ACHN (cell line): ENCODE measurements at places on chromosomes 12 and 14.

DNA sequence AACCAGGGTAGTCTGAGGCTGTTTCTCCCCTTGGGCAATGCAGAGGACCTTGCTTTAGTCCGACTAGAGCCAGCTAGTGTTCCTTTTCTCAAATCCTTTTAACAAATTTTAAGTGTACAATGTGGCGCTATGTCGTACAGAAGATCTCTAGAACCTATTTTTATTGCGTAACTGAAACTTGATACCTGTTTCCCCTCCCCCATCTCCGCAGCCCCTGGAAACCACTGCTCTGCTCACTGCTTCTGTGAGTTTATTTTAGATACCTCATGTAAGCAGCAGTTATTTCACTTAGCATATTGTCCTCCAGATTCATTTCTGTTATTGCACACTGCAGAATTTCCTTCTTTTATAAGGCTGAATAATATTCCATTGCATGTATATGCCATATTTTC is 1092.3 kb downstream of the AACS start:
- DNase-seq, result no peak

GRCh38 chr12:65300679-65301349 is 22.3 kb downstream of the MSRB3 start:
- DNase-seq, result peak; percentile 64

DNA sequence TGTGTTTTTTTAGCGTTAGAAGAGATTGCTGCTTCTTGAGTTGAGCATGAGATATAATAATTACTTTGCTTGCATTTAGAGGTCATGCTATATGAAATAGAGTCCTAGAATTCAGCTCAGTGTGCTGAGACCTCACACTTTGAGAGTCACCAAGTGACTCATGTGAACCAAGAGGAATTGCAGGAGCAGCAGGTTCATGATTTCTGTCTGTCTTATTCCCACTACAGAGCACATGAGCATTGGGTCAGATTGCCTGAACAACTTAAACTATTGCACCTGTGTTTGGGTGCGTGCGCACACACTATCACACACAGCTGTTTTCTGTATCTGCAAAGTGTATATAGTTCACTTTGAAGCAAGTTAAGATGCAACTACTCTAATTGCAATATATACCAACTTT is 109.3 kb downstream of the FGD4 start:
- DNase-seq, result no peak

DNA sequence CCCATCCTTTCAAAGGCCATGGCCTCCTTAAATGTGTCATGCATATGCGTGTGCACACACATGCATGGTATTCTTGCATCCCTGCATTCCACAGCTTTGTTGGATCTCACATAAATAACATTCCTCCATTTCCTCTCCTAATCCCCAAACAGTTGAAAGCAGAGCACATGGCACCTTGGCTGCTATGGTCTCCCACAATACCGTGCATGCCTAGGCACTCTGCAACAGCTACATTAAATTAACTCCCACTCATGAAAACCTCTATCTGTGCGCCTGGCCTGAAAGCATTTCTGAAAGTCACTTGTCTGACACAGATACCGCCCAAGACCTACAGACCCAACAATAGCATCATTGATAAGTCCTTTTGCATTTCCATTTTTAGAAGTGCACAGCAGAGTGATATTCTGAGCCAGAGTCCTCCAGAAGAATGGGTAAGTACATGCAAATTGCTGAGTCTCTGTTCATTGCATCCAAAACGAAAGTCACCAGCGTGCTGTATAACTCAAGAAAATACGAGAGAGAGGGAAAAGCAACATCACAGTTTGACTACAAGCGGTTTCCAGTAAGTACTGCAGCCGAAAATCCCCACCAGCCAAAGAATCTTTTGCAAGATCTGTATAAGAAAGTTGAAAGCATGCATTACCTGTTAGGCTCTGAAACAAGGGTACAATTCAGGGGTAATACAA is 436 bp downstream of the ASB2 start:
- DNase-seq, result no peak

DNA sequence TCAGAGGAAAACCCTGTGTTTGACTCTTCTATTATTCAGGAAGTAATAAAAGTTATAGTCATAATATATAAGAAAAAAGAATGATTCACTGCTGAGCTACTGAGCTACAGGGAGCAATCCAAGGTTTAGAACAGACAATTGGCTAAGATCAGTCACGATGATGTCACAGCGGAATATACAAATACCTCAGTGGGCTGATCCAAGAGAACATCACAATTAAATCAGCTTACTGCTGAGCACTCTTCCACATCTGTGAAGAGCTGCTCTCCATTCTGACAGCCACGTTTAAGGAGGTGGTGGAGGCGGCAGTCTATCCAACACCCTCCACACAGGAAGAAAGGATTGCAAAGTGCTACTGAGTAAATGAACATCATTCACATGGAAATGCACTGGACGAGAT is 271.0 kb downstream of the APAF1 start:
- no peak for DNase-seq

DNA sequence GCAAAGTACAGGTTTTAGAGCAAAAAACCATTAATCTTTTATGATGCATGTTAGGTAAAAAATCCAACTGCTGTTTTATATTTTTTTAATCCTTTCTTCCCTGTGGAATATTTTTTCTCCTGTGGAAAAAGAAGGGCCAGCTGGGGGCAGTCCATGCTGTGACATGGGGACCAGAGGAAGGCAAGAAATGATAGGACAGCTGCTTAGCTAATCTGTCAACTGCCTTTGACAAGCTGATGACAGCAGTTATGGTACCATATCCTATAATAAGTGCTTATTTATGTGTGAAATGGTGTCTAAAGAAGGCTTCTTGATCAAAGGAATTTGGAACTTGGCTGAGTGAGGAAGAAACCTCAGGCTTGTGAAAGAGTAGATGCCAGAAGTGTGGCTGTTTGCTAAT is 452.4 kb upstream of the NOVA1 start:
- DNase-seq, result no peak

- DNase-seq, result no peak
Measured at GRCh38 chr12:54683398-54683797, 35.2 kb upstream of the DCD start.

- no peak for DNase-seq
Measured at GRCh38 chr12:75699728-75700496, 188.5 kb upstream of the KRR1 start.

DNA sequence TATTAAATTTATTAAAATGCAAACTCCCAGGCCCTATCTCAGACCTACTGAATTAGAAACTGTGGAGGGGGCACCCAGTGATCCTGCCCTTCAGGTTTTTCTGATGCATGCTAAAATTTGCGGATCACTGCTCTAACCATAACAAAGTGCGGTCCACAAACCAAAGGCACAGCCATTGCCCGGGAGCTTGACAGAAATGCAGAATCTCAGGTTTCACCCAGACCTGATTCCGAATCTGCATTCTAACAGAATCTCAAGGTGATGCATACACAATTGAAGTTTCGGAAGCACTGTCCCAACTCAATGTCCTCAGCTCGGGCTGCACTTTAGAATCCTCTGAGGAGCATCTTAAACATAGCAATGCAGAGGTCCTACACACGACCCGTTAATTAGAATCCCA is 46.0 kb downstream of the ZFYVE1 start:
- DNase-seq, result no peak

DNA sequence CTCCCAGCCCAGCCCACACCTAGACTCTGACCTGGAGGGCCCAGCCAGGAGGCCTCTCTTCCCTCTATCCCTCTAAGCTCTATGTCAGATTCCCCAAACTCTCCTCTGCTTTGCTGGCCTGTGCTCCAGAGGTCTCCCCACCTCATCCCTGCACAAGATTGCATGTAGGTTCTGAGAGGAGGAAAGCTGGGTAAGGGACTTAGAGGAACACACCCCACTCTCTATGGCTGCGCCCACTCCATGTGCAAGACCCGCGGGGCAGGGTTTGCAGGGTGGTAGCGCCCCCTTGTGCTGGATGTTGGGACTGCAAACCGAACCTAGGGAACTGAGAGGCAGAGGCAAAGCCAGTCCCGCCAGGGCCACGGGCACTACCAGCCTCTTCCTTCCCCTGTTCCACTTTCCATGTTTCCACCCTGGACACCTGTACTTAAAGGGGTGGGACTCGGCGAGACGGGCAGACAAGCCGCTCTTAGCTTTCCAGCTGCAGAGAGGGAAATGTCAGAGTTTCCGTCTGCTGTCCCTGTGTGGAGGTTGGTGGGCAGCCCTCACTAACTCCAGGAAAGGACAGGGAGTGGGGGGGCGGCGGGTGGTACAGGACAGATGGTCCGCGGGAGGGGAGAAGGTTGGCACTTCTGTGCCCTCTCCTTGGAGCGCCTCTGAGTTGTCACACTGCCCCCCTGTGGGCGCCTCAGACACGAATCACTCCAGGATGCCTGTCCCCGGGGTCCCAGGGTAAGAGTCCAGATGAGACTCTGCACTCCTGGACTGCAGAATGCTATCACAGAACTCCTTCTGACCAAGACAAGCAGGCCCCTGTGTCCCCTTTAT is 16.8 kb downstream of the MMP14 start:
- peak; percentile 77 for DNase-seq

GRCh38 chr12:62834971-62835547 is 99.9 kb downstream of the PPM1H start:
- peak; percentile 68 for DNase-seq

- DNase-seq, result no peak
Measured at GRCh38 chr14:67469954-67470353, 18.6 kb downstream of the TMEM229B start.

- no peak for DNase-seq
Measured at GRCh38 chr14:61678975-61679374, 16.3 kb upstream of the HIF1A start.

DNA sequence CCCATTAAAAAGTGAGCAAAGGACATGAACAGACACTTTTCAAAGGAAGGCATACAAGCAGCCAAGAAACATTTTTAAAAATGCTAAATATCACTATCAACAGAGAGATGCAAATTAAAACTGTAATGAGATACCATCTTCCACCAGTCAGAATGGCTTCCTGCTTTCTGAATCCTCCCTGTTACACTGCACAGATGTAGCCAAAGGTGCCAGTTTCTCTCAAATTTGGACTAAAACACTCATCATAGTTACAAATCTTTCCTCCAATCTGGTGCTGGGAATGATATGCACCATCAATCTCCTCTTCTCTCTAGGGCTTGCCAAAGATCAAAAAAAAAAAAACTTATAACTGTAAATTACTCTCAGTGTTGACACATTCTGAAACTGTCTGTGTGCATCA is 311.8 kb upstream of the CLEC14A start:
- DNase-seq, result no peak

DNA sequence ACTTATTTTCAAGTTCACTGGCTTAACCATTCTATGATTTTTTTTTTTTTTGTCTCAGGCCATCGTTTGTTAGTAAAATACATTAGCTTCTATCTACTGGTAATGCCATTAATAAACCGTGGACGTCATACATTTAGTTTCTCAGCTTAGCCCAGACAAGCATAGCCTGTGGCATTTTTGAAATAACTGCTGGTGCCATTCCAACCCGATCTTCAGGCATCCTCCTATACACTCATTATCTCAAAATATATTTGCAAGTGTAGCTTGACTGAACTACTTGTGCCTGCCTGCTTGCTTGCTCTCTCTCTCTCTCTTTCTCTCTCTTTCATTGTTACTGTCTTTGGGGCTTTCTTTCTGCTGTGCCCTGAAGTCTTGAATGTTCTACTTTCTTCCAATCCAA is 12.7 kb upstream of the MBIP start:
- no peak for DNase-seq

GRCh38 chr14:91349481-91350074 is 68.0 kb downstream of the CCDC88C start:
- no peak for DNase-seq

DNA sequence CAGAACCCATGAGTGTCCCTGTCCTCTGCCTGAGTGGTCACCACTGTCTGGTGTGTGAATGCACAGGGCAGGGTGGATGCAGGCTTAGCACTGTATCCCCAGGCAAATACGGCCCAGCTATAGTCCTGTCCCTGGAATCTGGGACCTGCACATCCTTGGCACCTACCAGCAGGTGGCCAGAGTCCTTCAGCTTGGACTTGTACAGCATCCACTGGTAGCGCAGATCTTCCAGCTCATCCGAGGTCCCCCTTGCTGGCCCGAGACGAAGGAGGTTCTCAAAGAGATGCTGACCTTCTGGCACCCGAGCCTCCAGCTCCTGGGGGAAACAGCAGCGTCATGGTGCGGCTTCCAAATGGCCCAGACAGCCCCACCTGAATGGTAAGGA is 83.4 kb downstream of the SYNE3 start:
- DNase-seq, result no peak

DNA sequence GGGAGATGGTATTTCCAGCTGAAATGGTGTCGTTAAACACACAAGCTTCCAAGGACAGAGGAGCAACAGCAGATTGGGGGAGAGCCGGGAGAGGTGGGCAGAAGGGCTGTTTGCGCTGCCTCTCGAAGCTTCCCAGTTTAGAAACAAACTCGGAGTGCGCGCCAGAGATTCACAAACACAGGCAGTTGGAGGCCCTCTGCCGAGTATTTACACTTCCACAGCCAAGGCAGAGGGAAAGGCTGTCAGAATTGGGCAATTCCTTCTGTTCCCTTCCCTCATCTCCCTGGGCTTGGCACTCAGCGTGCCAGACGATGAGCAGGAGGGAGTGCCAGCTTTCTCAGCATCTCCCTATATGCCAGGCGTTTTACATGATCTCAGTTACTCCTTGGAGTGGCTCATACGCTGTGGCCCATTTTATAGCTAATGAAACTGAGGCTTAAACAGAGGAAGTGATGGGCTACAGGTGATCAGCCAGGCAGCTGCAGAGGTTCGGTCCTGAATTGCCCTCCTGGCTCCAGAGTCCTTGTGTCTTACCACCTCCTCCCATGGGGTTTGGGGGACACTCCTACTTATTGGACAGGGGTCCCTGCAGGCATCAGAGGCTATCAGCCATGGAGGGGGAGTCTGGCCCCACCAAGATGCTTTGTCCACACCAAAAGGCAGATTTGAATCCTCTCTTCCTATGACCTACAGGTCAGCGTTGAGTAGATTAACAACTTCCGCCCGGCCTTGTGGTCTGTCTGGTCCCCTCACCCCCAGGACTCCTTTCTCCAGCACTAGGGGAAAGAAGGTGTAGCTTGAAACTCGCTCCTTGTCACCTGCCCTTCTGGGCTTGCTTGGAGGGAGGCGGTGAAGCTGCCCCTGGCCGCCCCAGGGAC is 3.1 kb downstream of the FAM222A start:
- no peak for DNase-seq

- peak; percentile 10 for DNase-seq
Measured at GRCh38 chr14:95862243-95862642, 14.4 kb upstream of the TUNAR start.

- DNase-seq, result no peak
Measured at GRCh38 chr14:92617581-92617980, 104.0 kb downstream of the RIN3 start.

DNA sequence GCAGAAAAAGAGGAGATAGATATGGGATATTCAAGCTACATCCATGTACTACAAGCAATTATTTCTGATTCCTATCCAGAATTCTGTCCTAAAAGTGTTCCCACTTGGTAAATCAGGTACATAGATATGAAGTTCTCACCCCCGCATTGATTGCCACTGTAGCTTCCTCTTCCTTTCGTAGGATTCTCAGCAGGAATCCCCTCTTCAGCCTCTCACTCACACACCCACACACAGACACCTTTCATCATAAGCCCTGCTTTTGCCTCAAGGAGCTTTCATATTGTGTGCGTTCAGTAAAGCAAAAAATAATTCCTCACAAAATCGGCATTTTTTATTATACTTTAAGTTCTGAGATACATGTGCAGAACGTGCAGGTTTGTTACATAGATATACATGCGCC is 69.8 kb downstream of the ANO4 start:
- no peak for DNase-seq

- DNase-seq, result peak; percentile 31
Measured at GRCh38 chr14:102591372-102591943, 991 bp upstream of the RCOR1 start.
